T-helper 22 cell (primary cell): ENCODE measurements at places on chromosomes 13 and 19.
A peak's percentile ranks its signal among the peaks of the same experiment; 100 is the strongest.

- no peak for DNase-seq
These were observed 36.1 kb downstream of the HPN start for GRCh38 chr19:35077411-35078223.

GRCh38 chr19:32555786-32556185 lies 25.2 kb upstream of the PDCD5 start:
- no peak for DNase-seq

- no peak for DNase-seq
These were observed 4.1 kb downstream of the SLC46A3 start for GRCh38 chr13:28714651-28715050.

DNA sequence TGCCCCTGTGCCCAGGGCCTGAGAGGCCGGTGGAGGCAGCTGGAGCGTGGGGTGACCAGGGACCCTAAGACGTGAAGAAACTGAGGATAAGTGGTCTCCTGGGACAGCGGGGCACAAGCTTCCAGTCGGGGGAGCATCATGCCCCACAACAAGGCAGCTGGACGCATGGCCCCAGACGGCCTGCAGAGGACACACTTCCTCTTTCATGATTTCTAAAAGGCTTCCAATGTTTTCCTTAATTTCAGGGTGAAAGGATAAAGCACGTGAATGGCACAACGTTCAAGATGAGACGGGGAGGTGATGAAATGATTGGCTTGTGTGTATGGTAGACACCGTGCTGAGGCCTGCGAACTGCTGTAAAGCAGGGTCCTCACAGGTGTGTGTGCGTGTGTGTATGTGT lies 20.2 kb upstream of the MYDGF start:
- no peak for DNase-seq

- no peak for DNase-seq
These were observed 1317.1 kb downstream of the SLITRK1 start for GRCh38 chr13:82565201-82565600.

- peak; percentile 86 for DNase-seq
These were observed 66.9 kb upstream of the TM9SF2 start for GRCh38 chr13:99434258-99434788.

DNA sequence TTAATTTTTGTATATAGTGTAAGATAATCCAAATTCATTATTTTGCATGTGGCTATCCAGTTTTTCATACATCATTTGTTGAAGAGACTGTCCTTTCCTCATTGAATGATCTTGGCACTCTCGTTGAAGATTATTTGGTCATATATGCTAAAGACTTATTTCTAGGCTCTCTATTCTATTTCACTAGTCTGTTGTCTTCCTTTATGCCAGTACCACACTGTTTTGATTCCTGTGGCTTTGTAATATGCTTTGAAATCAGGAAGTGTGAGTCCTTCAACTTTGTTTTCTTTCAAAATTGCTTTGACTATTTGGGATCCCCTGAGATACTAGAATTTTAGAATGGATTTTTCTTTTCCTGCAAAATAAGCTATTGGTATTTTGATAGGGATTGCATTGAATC lies 24.5 kb downstream of the FNDC3A start:
- no peak for DNase-seq

DNA sequence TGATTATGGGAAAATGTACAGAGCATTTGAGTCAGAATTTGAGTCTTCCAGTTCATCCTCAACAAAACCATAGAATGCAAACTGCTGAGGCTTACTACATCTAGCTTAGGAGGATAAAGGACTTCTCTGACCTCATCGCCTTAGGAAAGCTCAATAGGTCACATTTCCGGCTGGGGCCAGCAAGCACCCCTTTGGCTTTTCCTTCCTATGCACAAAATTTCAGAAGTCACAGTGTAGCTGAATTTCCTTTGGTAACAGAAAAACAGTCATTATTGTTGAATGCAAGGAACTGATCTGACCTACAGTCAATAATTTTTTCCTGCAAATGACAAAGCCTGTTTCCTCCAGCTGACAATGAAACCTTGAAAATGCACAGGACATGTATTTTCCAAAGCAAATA lies 32.8 kb upstream of the LRCH1 start:
- DNase-seq: no peak

GRCh38 chr19:2455851-2456570 lies 748 bp downstream of the LMNB2 start:
- DNase-seq: peak; percentile 42

DNA sequence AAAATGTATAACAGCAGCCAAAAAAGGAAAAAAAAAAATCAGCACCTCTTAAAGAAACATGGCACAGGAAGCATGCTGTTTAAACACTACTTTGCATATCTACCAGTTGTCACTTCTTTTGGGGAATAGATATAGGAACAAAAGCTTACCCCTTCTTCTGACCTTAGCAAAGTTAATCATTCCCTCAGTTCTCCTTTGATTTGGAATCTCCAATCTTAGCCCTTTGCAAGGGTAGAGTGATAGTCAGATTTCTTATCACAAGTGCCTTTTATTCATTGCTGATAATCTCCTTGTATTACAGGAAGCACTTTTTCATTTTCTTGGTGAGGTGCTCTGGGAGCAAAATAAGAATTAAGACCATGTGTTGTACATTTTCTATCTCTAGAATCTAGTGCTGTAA lies 1327.6 kb downstream of the OLFM4 start:
- DNase-seq: no peak

- no peak for DNase-seq
These were observed 1.5 kb downstream of the NUMBL start for GRCh38 chr19:40688987-40689338.

DNA sequence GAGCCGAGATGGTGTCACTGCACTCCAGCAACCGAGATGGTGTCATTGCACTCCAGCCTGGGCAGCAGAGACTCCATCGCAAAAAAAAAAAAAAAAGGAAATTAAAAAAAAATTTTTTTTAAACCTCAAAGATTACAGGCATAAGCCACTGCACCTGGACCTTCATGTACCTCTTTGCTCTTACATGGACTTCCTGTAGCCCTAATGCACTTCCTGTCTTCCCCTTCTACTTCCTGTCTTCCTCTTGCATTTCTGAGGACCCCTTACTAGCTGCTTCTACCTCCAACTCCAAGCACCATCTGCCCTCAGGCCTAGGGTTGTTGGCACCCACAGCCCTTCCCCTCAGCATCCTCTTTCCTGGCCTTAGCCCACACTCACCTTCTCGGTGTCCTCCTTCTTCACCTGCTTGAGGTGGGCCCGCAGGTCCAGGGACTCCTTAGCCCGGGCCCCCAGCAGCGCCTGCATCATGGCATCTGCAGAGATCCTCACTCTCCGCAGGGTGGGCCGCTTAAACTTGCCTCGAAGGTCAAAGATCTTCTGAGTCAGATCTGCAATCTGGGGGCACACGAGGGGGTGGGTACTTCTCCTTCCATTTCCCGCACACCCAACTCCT lies 3.8 kb downstream of the TNNI3 start:
- DNase-seq: no peak

- DNase-seq: no peak
These were observed 3.0 kb downstream of the KLK5 start for GRCh38 chr19:50949861-50950260.

DNA sequence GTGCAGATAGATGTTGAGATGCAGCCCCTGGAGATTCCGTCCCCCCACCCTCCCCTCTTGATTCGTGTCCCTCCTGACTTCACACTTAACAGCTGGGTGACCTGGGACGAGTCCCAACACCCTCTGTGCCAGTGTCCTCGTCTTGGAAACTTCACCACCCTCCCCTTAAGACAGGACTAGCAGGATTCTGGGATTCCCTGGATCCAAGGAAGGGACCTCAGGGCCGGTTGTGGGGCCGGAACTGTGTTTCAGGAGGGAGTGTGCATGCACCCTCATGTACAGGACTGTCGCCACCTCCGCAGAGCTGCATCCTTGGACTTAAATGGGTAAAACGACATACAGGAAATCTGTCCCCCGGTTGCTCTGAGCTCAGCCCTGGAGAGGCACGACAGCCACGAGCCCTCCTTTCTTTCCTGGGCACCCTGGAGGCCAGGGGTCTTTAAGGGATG lies 990 bp downstream of the MYO9B start:
- DNase-seq: no peak

DNA sequence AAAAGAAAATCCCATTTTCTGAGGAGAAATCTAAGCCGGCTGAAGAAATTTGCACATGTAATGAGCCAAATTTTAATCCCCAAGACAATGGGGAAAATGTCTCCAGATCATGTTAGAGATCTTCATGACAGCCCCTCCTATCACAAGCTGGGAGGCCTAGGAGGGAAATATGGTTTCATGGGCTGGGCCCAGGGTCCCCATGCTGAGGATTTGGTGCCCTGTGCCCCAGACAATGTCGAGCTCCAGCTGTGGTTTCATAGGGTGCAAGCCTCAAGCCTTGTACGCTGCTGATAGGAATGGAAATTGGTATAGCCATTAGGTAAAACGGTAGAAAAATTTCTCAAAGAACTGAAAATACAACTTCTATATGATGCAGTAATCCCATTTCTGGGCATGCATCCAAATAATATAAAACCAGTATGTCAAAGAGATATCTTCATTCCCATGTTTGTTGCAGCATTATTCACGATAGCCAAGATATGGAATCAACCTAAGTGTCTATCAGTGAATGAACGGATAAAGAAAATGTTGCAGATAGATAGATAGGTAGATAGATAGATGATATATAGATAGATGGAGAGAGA lies 19.3 kb upstream of the FREM2 start:
- DNase-seq: no peak

GRCh38 chr19:48907671-48908070 lies 7.6 kb downstream of the NUCB1 start:
- DNase-seq: no peak

DNA sequence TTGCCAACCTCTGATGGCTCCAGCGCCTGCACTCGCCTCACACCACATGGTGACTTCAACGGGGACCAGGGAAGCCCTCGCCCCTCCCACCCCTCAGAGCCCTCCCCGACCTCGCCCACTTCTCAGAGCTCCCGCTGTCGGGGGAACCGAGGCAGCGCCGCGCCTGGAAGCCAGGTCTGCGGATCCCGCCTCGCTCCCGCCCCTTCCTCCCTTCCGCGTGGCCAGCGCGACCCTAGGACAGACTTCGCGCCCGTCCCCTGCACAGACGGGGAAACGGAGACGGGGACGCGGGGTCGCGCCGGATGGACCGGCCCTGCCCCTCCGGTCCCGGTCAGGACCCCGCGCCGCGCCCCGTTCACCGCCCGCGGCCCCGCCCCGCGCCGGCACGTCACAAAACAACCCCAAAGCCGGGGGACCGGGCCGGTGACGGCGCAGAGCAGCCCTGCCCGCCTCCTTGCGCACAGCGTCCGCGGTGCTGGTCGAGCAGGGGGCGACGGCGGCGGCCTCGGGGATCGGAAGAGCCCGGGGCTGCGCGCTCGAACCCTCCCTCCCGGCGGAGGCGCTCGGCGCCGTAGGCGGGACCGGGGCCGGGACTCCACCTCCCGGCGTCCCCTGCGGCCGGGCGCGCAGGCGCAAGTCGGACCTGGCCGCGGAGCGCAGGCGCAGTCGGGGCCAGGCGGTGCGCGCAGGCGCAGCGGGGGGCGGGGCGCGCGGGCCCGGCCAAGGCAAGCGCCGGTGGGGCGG lies 379 bp upstream of the CDC34 start:
- DNase-seq: peak; percentile 74
